NCI-H187 (cell line): ENCODE measurements at places on chromosomes 2 and 18.

DNA sequence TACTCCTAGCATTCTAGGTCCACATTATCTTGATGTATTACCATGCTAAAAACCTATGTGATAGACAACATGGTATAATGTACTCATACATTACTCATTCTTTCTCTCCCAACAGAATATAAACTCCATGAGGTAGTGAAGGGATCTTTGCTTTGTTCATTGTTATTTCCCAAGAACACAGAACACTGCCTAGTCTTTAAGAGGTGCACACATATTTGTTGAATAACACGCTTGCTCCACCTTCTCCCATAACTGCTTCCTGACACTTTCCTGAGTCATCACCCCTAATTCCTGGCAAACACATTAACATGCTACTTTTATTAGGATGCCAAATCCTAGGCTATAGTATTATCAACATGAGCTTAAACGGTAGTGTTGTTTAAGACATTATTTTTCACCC, 41.3 kb downstream of the REV1 start:
- no peak for DNase-seq

DNA sequence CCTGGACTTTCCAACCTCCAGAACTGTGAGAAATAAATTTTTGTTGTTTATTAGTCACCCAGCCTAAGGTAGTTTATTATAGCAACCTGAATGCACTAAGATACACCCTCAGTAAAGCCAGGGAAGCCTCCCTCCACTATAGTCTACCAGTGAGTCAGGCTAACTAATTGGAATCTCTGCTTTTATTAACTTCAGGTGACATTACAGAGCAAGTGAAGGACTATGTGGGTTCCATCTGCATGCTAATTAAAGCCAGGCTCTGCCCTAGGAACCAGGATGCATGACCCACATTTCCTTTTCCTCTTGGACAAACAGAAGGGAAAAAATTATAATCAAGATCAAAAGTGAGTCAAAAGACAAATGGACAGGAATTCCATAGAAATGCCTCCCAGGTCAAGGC, 56.1 kb downstream of the ZC3H8 start:
- DNase-seq: no peak

DNA sequence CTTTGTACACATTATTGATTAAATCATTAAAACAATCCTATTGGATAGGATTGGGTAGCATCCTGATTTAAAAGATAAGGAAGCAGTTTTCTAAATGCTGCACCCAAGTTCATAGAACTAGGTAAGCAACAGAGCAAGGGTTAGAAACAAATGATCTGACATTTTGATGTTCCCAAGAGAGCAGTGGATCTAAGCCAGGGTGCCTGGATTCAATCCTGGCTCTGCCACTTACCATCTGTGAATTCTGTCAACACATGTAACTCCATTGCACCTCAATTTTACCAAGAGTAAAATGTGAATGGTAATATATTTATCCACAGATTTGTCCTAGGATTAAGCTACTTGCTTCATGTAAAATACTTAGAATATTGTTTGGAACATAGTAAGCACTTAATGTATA, 982.6 kb upstream of the FANCL start:
- no peak for DNase-seq

DNA sequence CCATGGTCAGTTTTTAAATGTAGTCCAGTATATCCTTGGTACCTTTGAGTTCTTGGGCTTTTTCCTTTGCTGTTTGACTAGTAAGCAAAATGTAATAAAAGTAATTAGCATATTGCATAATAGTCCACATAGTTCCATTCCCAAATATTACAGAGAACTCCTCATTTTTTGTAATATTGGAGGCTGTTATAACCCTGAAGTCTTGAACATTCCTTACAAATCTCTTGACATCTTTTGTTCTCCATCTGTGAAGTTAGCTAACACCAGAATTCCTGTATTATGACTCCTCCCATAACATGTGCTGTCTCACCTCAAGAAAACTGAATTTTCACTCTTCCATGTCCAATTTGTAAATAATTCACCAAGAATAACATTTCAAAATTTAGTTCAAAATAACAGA, 17.1 kb downstream of the CREB1 start:
- no peak for DNase-seq

GRCh38 chr2:12212841-12213597, 466.6 kb downstream of the LPIN1 start:
- DNase-seq: no peak

- DNase-seq: no peak
Measured at GRCh38 chr2:159774370-159774990, 23.5 kb downstream of the CD302 start.

GRCh38 chr2:2587354-2587753, 256.3 kb upstream of the MYT1L start:
- no peak for DNase-seq

- no peak for DNase-seq
Measured at GRCh38 chr2:165248238-165248637, 9.0 kb downstream of the SCN2A start.

DNA sequence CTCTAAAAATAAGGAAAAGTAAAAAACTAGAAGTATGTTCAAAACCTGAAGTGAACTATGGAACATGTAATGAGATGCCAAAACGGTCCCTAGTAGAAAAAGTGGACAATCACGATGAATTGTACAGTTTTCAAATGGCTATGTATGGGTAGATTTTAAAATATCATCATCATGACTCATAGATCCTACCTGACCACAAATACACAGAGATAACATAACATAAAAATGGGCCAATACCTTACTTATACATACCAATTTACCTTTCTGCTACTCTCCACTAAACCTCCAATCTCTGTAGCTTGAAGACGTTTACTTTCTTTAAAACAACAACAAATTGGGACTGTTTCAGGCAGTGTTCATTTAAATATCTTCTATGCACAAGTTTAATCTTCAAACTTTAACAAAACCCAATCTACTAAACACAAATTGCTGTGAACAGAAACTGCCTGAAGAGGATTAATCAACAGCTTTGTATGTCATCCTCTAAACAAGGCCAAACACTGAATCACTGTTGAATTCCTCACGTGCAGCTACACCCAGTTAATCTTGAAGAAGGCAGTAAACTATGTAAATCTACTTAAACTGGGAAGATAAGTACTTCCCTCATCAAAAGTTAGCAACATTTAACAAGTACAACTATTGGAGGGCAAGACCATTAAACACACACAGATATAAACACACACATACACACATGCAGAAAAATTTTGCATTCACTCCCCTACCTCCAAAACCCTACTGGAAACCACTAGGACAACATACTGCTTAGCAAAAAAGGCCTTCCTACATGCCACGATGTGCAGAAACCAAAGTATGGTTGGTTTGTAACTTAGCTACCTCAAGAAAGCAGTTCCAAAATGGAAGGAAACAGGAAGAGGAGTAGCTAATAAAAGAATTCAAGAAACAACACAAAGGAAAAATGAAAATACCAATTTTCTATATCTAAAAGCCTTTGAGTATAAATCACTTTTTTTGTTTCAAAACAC, 90.3 kb downstream of the RBMS1 start:
- no peak for DNase-seq

GRCh38 chr18:66560094-66560493, 43.8 kb downstream of the CDH19 start:
- DNase-seq: no peak

- DNase-seq: no peak
Measured at GRCh38 chr2:15805206-15805605, 135.1 kb upstream of the MYCN start.

DNA sequence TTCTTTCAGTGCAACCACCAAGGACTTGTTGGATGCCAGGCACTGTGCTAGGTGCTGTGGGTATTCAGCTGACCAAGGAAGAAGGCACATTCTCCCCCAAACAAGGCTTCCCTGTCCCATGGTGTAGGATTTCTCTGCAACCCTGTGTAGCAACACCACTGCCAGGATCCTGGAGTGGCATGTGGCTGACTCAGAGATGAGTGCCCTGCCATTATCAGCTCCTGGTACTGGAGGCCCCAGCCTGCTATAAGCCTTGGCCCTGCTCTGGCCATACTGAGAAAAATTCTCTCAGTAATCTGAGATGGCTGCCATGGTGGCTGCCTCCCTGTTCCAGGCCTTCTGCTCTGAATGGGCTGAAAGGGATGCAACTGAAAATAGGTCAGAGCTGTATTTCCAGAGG, 4.3 kb downstream of the SMYD5 start:
- no peak for DNase-seq

GRCh38 chr2:129769185-129769991, 210.1 kb upstream of the RAB6C start:
- no peak for DNase-seq

DNA sequence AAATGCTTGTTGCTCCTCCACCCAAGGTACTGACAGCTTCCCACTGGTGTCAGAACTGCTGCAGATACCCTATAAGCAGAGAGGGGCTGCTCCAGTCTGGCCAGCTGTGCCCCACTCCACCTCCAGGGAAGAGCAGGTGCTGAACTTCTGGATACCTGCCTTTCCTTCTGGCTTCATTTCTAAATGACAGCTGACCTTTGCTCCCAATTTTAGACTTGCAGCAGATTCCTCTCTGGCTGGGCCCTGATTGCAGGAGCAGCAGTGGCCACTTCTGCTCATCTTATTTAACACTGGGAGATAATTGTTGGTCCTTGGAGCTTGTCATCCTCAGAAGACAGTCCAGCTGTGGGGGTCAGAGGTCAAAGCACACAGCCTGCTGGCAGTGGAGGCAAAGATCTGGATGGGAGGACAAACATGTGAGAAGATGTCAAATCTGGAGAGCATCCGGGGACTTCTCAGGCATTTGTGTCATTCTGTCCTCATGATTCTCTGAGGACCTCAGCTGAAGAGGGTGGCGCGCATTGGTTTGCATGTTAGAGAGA, 38.9 kb downstream of the SETBP1 start:
- DNase-seq: no peak

DNA sequence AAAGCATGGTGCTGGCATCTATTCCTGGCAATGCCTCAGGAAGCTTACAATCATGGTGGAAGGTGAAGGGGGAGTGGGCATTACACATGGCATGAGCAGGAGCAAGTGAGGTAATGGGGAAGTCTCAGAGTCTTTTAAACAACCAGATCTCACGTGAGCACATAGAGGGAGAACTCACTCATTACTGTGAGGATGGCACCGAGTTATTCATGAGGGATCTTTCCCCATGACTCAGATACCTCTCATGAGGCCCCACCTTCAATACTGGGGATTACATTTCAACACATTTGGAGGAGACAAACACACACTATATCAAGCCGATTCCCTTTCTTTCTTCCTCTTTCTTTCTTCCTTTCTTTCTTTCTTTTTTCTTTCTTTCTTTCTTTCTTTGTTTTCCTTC, 47.9 kb upstream of the FANCL start:
- no peak for DNase-seq

- no peak for DNase-seq
Measured at GRCh38 chr2:118014492-118014824, 588 bp upstream of the CCDC93 start.

DNA sequence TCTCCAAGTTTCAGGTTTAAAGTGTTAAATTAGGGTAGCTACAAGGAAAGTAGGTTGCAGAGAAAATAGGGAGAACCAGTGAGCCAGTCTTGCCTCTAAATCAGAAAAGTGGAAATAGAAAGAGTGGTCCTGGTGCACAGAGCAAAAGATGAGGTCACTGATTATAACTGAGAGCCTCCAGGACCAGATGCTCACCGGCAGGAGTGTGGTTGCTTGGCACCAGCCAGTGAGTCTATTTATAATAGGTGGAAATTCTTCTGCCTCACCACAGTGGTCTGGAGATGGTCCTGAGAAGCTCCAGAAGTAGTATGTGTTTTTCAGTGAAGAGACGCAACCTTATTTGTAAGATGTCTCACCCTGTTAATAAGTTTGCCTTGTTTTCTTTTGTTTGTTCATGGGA, 373.9 kb upstream of the KCNJ3 start:
- no peak for DNase-seq
